Stimulated activated CD8-positive, alpha-beta memory T cell treated with anti-CD3 and anti-CD28 coated beads, Interleukin-7, amount 100 ng/mL, for 4 hours (primary cell): ENCODE measurements at places on chromosomes 7 and 10.

DNA sequence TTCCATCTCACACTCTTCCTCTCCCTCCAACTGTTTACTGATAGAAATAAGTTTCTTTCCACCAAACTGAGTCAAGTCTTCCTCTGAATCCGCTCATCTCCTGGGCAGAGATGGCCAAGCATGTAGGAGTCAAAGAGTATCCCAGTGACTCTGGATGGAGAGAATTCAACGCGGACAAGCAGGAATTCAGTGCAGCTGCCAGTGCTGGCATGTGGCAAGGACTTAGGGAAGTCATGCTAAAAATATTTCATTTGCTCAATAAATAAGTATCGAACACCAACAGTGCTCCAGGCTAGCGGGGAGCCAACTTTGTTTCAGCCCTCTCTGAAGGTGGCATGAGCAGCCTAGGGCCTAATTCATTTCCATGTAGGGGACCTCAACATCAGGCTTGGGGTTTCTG, 351.6 kb upstream of the ZMIZ1 start:
- no peak for DNase-seq

GRCh38 chr7:44114586-44115310, 8.6 kb downstream of the POLD2 start:
- no peak for DNase-seq

DNA sequence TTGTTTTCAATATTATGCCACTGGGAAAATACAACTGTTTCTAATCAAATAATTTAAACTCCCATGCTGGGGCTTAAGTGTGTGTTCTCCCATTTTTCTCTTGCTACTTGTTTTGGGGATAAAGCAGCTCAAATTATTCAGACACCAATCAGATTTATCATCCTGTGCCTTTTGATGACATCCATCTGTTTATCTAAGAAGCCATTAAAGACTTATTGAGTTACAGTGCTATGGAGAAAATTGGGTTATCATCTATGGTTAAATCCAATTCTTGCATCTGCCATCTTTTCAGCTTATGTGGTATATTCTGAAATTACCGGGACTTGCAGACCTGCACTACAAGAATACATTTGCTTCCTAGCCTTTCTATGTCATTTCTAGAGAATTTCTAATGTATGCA, 401.2 kb downstream of the GFRA1 start:
- no peak for DNase-seq

DNA sequence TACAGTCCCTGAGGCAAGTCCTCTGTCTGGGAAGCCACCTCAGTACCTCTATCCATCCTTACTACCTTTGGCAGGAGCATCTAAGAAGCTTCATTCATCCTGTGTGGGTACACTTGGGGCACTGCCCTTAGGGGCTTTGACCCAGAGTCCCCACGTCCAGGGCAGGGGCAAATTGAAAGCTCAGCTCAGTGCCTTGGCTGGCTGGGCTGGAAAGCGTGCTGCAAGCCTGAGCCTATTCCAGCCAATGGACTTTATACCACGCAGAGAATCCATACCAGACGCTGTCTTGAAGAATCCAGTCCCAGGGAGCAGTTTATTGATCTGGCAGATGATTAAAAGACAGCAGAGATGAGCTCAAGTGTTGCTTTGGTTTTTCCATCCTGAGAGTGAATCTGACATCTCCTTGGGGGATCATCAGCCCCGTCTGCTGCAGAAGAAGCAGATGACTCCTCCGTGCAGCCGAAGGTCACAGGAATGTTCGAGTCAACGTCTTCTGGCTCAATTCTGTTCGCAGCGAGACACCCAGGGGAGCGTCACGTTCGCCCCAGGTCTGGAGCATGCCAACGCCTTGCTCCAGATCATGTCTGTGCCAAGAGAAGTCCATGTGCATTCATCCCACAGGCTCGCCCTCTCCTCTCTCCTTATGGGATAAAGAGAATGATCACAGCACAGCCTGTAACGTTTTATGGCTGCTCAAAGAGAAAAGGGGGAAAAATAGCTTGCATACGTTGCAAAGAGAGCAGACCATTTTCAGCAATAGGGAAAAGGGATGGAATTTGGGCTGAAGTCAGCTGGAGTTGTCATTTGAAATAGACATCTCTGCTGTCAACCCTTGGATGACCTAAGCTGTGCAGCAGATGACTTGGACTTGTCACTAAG, 35.8 kb upstream of the LYZL1 start:
- DNase-seq, result no peak
